ENCODE measurements at places on chromosomes 6 and 20. TPM values are rescaled to one million over a fixed set of nuclear protein-coding genes. Genes with fewer than 3 reads are reported as not detected.

The CD93 gene
- total RNA-seq = 37.0 TPM

The RNGTT gene
- total RNA-seq = 7.6 TPM

The PDE7B gene
- total RNA-seq = 18.6 TPM

The HLA-F gene
- total RNA-seq = 27.2 TPM

The COL20A1 gene
- not detected for total RNA-seq

The SESN1 gene
- total RNA-seq = 64.1 TPM

The JAG1 gene
- total RNA-seq = 22.1 TPM

DNA sequence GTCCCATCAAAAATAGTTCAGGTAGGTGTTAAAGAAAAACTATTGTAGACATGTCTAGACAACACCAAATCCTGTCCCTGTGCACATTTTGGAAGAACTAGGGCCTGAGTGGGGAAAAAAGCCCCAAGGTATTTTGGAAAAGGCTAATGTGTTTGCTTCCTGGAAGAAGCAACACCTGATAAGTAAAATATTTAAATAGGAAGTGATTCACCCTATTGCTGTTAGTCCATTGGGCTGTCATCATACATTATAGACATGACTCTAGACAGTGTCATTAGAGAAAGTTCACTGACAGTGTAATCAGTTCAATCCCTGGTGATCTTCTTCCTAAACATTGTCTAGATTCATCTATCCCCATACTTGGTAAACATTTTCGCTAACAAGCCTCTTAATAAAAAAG is 465.3 kb downstream of the CBLN4 start:
- DNase-seq = no peak

DNA sequence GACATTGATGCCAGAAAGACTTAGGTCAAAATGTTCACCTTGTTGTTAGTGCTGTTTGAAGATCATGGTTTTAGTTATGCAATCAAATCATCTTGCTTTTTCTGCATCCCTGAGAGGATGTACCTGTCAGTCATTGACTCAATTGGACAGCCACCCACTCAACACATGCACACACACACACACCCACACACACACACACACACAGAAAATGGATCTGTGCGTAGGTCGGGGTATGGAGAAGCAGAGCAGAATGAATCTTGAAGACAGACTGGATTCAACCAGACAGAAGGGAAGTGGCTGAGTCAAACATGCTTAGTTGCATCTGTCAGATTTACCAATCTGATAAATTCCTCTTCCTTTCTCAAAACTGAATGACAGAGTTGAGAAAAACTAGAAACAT is 19.1 kb upstream of the ZSCAN23 start:
- no peak for DNase-seq

DNA sequence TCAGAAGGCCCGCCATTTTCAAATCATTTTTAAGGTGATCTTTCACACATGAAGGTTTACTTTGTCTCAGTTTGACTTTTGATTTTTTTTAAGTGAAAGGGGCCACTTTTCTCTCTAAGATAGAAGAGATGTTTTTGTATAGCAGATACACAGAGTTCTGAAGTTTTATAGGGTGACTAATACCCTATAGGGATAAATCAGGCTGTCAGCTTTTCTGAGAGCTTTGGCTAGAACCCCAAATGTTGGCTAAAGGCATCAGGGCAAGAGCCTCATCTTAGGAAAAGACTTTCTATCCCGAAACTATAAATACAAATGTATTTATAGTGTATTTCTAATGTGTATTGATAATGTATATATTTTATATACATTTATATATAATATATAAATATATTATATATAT is 181.4 kb downstream of the TBX18 start:
- DNase-seq = no peak

- DNase-seq = no peak
Measured at GRCh38 chr6:111792914-111793700, 80.1 kb downstream of the FYN start.

- peak; percentile 77 for DNase-seq
Measured at GRCh38 chr6:170276369-170277057, 14.4 kb downstream of the DLL1 start.

GRCh38 chr20:53800883-53801604 is 207.4 kb upstream of the ZNF217 start:
- no peak for DNase-seq

GRCh38 chr6:25472906-25473305 is 179.1 kb upstream of the SCGN start:
- no peak for DNase-seq
